ENCODE measurements at places on chromosomes 12 and 14. TPM values are rescaled to one million over a fixed set of nuclear protein-coding genes. Genes with fewer than 3 reads are reported as not detected.

GRCh38 chr12:106120519-106121105 is 18.1 kb downstream of the NUAK1 start:
- no peak for DNase-seq
- no peak overlapping the region for H3K4me3 ChIP-seq
- no peak overlapping the region for H3K27ac ChIP-seq
- no peaks in the 10 kb centered on the region for H3K36me3 ChIP-seq
- peaks cover 70% of the 10 kb centered on the region for H3K4me1 ChIP-seq

DNA sequence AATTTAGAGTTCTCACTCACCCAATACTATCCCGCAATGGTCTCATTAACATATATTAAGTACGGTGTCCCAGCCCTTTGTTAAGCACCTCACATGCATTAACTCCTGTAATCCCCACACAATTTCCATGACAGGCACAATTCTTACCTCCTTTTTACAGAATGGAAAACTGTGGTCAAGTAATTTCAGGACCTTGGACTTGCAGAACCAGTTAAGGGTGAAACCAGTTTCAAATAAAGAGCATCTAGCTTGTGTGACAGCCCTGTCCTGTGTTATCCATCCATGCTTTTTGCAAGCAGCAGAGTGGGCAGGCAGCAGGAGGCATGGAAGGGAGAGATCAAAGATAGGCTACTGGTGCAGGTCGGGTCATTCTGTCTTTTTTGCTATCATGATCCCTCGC is 470.8 kb downstream of the NELL2 start:
- no peak for DNase-seq
- H3K27ac ChIP-seq: no peak overlapping the region
- H3K4me3 ChIP-seq: no peak overlapping the region
- H3K4me1 ChIP-seq: no peaks in the 10 kb centered on the region
- no peaks in the 10 kb centered on the region for H3K36me3 ChIP-seq

DNA sequence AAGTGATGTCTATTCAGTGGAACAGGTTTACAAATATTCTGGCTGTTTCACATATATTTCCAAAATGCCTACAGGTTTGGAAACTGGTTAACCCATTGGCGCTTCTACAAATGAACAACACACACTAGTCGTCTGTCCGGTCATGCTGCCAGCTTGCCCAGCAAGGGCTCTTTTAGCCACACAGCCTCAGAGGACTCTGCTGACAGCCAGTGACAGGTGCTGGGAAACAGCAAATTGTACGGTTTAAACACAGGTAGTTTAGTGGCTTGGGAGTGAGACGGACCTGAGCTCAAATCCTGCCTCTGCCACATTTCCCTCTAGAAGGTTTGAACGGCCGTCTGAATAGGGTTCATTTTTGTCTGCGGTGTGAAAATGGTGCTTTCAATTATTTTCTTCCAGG is 53.8 kb downstream of the MOK start:
- H3K27me3 ChIP-seq: no peaks in the 10 kb centered on the region
- DNase-seq: no peak
- peaks cover 3% of the 10 kb centered on the region for H3K4me1 ChIP-seq

C12orf54 gene
- total RNA-seq: not detected

- H3K27ac ChIP-seq: no peak overlapping the region
- no peaks in the 10 kb centered on the region for H3K4me1 ChIP-seq
- no peaks in the 10 kb centered on the region for H3K36me3 ChIP-seq
Measured at GRCh38 chr12:13304924-13305323, 108.4 kb downstream of the EMP1 start.

GRCh38 chr12:121579190-121579791 is 1.5 kb downstream of the KDM2B start:
- no peaks in the 10 kb centered on the region for H3K27me3 ChIP-seq
- DNase-seq: no peak
- H3K27ac ChIP-seq: no peak overlapping the region
- H3K36me3 ChIP-seq: peaks cover 8% of the 10 kb centered on the region
- H3K4me1 ChIP-seq: peaks cover 58% of the 10 kb centered on the region
- peak overlapping the region; percentile 88 for H3K4me3 ChIP-seq

DNA sequence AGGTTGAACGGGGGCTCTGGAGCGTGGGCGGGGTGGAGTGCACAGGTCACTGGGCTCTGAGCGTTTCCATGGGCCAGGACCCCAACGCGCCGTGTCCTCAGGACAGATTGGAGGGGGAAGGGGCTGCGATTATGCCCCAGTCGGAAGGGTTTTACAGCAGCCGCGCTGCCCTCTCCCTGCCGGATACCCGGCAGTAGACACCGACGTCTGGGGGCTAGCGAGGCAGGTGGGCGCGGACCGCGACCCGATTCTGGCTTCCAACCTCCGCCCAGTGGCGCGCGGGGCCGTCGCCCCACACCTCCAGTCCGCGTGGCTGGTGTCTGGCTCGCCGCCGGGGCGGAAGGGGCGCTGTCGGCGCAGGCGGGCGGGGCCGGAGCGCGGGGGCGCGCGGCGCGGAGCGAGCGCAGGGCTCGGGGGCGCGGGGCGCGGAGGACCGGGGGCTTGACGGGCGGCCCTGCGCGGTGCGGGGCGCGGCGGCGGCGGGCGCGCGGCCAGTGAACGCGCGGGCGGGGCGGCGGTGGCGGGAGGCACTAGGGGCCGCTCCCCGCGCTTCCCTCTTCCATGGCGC is 2.4 kb upstream of the KIF26A start:
- no peak overlapping the region for H3K4me3 ChIP-seq
- no peak for DNase-seq
- H3K27me3 ChIP-seq: peaks cover 36% of the 10 kb centered on the region
- no peaks in the 10 kb centered on the region for H3K36me3 ChIP-seq

RASAL1 gene
- total RNA-seq: not detected

- no peaks in the 10 kb centered on the region for H3K36me3 ChIP-seq
- peaks cover 60% of the 10 kb centered on the region for H3K27me3 ChIP-seq
- H3K4me1 ChIP-seq: peaks cover 11% of the 10 kb centered on the region
- no peak overlapping the region for H3K27ac ChIP-seq
- no peak overlapping the region for H3K4me3 ChIP-seq
Measured at GRCh38 chr12:113464852-113465719, 6.6 kb downstream of the LHX5 start.

DNA sequence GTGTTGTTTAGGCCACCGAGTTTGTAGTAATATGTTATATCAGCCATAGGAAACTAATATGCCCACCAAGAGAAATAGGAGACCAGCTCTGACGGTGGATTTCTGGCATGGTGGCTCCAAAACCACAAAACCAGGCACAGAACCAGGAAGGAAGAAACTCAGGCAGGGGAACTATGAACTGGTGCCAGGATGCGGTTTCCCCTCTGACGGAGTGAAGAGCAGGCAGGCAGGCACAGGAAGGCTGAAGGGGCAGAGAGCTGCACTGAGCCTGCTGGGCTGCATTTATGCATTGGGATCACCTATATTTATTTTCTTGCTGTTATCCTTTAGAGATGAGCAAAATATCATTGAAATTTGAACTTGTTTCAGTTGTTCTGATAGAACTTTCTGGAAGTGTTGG is 479.4 kb downstream of the VRK1 start:
- no peaks in the 10 kb centered on the region for H3K4me1 ChIP-seq
- no peaks in the 10 kb centered on the region for H3K27me3 ChIP-seq
- H3K27ac ChIP-seq: no peak overlapping the region
- no peak overlapping the region for H3K4me3 ChIP-seq

NPFF gene
- not detected for total RNA-seq

GRCh38 chr12:50825372-50825838 is 17.3 kb upstream of the TMPRSS12 start:
- H3K27me3 ChIP-seq: no peaks in the 10 kb centered on the region
- H3K27ac ChIP-seq: peak overlapping the region; percentile 74
- H3K4me1 ChIP-seq: peaks cover 8% of the 10 kb centered on the region
- peaks cover 4% of the 10 kb centered on the region for H3K36me3 ChIP-seq
- H3K4me3 ChIP-seq: no peak overlapping the region
- DNase-seq: no peak

DNA sequence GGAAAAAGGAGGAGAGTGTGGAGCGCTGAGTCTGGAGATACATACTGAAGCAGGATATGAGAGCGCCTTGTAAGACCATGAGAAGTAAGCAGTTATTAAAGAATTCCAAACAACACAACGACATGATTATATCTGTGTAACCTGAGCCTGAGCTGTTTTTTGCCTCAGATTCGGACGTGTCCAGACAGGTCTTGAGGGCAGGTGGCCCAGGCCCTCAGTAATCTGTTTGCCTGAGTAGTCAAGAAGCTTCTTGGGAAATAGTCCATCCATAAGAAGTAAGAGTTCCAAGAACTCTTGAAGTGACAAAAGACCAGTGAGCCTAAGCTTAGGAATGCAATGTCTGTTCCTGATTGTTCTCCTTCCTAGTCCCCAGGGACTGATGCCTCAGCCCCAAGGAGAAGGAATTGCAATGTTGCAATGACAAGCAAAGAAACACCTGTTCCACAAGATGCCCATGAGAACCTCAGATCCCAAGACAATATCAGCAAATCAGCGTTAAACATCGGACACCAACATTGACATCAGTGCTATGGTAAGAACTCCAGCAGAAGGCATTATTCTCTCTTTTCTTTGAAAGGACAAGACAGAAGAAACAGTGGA is 34.7 kb upstream of the ADAMTS20 start:
- DNase-seq: no peak
- peaks cover 2% of the 10 kb centered on the region for H3K27me3 ChIP-seq
- H3K4me1 ChIP-seq: no peaks in the 10 kb centered on the region
- no peak overlapping the region for H3K4me3 ChIP-seq
- no peaks in the 10 kb centered on the region for H3K36me3 ChIP-seq

FOXG1 gene
- total RNA-seq: not detected

DNA sequence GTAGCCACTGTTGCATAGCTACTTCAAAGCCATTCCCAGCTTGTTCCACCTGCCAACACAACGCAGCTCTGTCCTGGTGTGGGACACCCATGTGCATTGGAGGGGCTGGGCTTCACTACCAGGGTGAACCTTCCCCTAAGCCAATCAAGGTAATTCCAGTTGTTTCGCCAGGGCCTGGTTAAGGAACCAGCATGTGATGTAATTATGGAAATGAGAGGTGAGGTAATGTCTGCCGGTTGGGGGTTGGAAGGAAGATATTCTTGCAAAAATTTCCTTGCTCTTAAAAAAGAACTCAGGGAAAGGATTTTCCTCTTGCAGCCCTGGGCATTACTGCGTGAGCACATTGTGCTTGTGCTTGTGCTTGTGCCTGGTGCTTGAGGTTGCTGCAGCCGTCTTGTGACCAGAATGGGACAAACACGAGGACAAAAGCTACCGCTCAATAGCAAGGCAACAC is 14.9 kb downstream of the TUBA1C start:
- H3K36me3 ChIP-seq: no peaks in the 10 kb centered on the region
- peaks cover 15% of the 10 kb centered on the region for H3K4me1 ChIP-seq
- peaks cover 3% of the 10 kb centered on the region for H3K27me3 ChIP-seq
- no peak overlapping the region for H3K4me3 ChIP-seq

DNA sequence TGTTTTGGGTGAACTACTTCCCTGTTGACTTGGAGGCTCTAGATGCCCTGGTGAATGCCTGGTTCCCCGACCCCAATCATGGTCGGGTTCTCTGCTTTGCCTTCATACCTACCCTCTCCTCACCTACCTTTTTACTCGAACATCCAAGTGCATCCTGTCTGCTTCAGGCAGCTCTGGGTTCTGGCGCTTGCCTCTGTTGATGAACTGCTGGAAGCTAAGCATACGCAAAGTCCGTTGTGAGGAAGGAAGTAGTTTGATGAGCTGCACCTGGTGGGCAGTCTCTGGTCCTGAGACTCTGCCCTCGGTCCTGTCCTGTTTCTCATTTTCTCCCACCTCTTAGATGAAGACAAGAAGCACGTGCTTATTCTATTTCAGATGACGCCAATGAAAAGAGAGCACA is 13.6 kb downstream of the KCNH3 start:
- H3K4me3 ChIP-seq: no peak overlapping the region
- peaks cover 7% of the 10 kb centered on the region for H3K36me3 ChIP-seq
- H3K27ac ChIP-seq: no peak overlapping the region
- peaks cover 6% of the 10 kb centered on the region for H3K27me3 ChIP-seq

DNA sequence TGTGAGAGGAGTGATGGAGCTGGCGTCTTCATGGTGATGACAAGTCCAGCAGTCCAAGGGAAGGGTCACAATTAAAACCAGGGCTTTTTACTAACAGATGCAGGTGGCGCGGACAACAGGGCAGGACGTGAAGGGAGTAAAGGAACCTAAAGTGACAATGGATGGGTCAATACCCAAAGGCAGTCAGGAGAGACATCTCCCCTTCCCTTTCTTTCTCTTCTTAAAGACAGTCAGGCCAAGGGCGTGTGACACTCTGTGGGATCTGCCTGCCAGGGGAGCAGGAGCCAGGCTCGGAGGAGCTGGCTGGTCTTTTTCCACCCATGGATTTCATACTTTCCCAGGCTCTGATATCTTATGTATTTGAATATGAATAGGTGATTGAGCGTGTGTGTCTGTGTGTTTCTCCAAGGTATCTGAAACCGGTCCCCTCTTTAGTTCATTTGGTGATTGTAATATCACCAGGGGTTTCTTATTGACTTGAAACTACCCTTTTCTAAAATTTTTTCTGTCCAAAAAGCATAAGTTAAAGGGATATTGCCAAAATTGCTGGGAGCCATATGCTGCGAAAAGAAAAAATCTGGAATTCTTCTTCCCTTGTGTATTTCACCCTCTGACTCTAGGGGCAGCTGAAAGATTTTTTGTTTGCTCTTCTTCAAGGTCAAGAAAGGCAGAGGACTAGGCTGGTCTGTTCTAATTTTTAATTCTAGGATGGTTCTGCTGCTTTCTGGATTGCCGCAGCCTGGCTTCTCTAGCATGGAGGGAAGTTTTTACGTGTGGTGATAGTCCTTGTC is 61.8 kb downstream of the FBXL14 start:
- H3K27me3 ChIP-seq: no peaks in the 10 kb centered on the region
- H3K4me1 ChIP-seq: peaks cover 72% of the 10 kb centered on the region
- peaks cover 3% of the 10 kb centered on the region for H3K36me3 ChIP-seq
- DNase-seq: peak; percentile 46
- peak overlapping the region; percentile 93 for H3K27ac ChIP-seq

GRCh38 chr12:93790472-93791152 is 113.4 kb downstream of the CRADD start:
- H3K4me3 ChIP-seq: no peak overlapping the region
- H3K4me1 ChIP-seq: peaks cover 48% of the 10 kb centered on the region
- H3K27ac ChIP-seq: peak overlapping the region; percentile 44
- no peaks in the 10 kb centered on the region for H3K36me3 ChIP-seq
- no peaks in the 10 kb centered on the region for H3K27me3 ChIP-seq
- DNase-seq: no peak

GRCh38 chr14:24965934-24966578 is 83.9 kb downstream of the STXBP6 start:
- H3K4me1 ChIP-seq: peaks cover 48% of the 10 kb centered on the region
- no peaks in the 10 kb centered on the region for H3K27me3 ChIP-seq
- no peak for DNase-seq
- peak overlapping the region; percentile 35 for H3K4me3 ChIP-seq
- no peaks in the 10 kb centered on the region for H3K36me3 ChIP-seq

GRCh38 chr12:42140901-42141300 is 3.8 kb downstream of the GXYLT1 start:
- H3K27ac ChIP-seq: no peak overlapping the region
- no peaks in the 10 kb centered on the region for H3K27me3 ChIP-seq
- H3K4me3 ChIP-seq: no peak overlapping the region

ERG28 gene
- 19.6 TPM for total RNA-seq

GRCh38 chr12:38689704-38690103 is 215.7 kb downstream of the CPNE8 start:
- peaks cover 10% of the 10 kb centered on the region for H3K36me3 ChIP-seq
- H3K27me3 ChIP-seq: no peaks in the 10 kb centered on the region
- peaks cover 3% of the 10 kb centered on the region for H3K4me1 ChIP-seq
- no peak overlapping the region for H3K4me3 ChIP-seq

GRCh38 chr12:107488666-107489065 is 196.9 kb upstream of the PWP1 start:
- H3K27me3 ChIP-seq: peaks cover 9% of the 10 kb centered on the region
- no peaks in the 10 kb centered on the region for H3K36me3 ChIP-seq
- H3K4me3 ChIP-seq: no peak overlapping the region
- no peaks in the 10 kb centered on the region for H3K4me1 ChIP-seq
- no peak overlapping the region for H3K27ac ChIP-seq

PPP4R4 gene
- total RNA-seq: not detected

Data from osteocyte (in vitro differentiated cells).